Mucosa of descending colon (tissue), 3 donors: ENCODE measurements at places on chromosomes 6 and 20.

DNA sequence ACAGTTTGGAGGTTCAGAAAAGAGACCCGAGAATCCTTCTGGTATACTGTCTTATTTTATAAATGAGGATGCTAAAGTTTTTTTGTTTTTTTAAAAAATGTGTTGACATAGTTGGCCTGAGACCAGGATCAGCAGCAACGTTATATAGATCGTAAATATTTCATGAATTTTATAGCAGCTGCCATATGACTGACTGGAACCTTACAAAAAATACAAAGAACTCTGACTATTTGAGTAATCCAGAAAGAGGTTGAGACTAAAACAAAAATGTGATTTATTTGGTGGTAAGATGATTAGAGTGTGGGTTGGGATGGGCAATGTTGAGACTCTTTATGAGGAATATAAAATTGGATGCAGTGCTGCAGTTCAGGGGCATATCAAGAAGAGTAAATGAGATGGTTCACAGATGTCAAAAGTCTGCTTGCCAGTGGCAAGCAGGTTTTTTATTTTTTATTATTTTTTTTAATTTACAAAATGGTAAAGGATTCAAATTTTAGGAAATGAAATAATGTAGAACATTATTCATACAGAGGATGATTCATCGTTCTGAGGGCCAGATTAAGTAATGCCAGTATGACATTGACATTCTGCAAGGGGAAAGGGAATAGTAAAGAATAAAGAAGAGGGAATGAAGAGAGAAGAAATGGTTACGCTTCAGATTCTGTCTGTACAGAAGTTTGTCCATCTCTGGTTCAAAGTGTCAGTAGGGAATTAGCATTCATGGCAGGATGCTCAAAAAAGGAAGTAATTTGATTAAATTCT lies 58.5 kb downstream of the SCAF8 start:
- no peak for DNase-seq

DNA sequence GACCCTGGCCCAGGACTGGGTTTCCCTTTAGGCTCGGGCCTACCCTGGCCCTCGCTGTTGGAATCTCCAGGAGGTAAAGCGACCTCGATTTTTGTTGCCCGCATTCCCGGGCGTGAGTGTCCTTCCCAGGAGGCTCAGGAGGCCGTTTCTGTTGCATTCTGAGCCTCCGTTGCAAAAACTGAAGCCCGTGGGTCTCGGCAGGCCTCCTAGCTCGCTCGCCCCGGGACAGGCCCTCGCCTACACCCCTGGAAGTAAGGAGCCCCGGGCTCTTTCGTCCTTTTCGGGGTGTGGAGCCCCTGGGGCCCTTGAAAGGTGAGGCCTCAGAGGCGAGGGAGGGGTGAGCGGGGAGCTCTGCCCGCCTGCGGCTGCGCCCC lies 2.3 kb downstream of the NR2E1 start:
- no peak for DNase-seq

DNA sequence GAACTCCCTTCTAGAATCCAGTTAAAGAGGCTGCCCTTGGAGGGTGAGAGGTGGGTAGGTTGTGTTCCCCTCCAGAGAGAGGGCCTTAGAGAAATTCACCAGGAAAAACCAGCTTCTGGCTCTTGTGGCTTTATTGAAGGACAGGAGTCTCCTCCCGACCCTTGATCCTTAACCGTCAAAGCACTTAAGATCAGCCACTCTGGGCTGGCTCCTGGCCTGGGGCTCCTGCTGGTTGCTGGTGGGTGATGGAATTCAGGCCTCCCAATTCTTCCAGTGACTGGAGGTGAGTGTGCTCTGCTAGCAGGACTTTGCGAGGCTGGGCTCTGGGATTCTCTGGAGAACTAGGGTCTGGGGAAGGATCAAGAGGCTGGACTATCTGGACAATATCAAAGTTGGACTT lies 75.6 kb upstream of the LGSN start:
- DNase-seq, result no peak

GRCh38 chr20:2729251-2729713 lies 36.7 kb downstream of the EBF4 start:
- no peak for DNase-seq

DNA sequence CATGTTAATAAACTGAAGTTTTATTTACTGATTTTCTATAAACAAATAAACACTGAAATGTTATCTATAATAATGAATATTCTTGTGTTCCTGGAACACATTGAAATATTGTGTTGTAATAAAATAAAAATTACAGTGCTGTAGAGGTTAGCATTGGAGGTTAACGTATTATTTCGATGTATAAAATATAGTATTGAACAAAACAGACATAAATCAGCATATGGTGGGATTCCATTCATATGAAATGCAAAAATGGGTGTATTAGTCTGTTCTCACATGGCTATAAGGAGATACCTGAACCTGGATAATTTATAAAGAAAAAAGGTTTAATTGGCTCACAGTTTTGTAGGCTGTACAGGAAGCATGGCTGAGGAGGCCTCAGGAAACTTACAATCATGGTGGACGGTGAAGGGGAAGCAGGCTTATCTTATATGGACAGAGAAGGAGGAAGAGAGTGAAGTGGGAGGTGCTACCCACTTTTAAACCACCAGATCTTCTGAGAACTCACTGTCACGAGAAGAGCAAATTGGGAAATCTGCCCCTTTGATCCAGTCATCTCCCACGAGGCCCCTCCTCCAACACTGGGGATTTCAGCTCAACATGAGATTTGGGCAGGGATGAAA lies 24.6 kb upstream of the BMP6 start:
- DNase-seq, result no peak

DNA sequence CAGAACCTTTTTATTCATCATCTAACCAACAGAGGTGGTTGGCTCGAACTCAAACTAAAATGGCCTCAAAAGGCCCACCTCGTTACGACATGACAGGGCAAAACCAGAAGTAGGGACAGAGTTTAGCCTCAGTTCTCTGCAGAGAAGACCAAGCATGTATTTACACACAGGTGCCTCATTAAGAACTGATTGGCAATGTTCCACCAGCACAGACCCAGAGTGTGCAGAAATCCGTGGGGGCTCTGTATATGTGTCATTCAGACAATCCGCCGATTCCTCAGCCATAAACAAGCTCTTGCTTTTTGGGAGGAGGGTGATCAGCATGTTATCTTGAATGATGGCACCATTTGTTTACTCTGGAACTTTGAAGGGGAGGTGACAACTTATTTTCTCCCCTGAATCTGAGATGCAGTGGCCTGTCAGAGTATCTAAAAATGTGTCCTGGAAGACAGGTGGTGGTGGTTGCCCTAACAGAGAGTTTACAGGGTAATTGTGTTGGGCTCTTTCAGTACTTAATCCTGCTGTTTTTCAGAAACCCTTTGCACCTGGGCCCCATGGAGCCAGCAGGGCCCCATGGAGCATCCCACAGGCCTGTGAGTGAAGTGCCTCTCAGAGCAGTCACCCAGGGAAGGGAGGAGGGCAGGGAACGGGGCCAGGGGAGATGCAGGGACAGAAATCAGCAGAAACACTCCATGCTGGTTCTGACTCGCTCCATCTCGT lies 29.1 kb upstream of the C20orf203 start:
- DNase-seq, result no peak

- no peak for DNase-seq
Measured at GRCh38 chr6:47349931-47350330, 40.2 kb upstream of the TNFRSF21 start.
